Heart right ventricle (tissue), 16 donors: ENCODE measurements at places on chromosomes 5 and 9. TPM values are rescaled to one million over a fixed set of nuclear protein-coding genes. Genes with fewer than 3 reads are reported as not detected.

The SLC34A3 gene
- not detected for total RNA-seq

The ADRA1B gene
- total RNA-seq: 1.1 TPM

The TUSC1 gene
- total RNA-seq: 5.7 TPM

The ODF2 gene
- 13.8 TPM for total RNA-seq

The CDX1 gene
- total RNA-seq: not detected

The GABRB2 gene
- total RNA-seq: 0.22 TPM

The PCDHGC5 gene
- 2.7 TPM for total RNA-seq

The KIF24 gene
- total RNA-seq: 0.33 TPM

The TCF7 gene
- total RNA-seq: 3.3 TPM

The FAM221B gene
- total RNA-seq: not detected

The SUSD1 gene
- total RNA-seq: 3.2 TPM

The PCSK1 gene
- total RNA-seq: not detected

The C1QTNF3 gene
- 2.0 TPM for total RNA-seq

The QSOX2 gene
- total RNA-seq: 4.6 TPM

The FBXW5 gene
- 126 TPM for total RNA-seq

The ENTREP1 gene
- total RNA-seq: 25.1 TPM

The DCTN4 gene
- total RNA-seq: 51.9 TPM

The FGF1 gene
- total RNA-seq: 45.0 TPM

The ZBTB5 gene
- 6.1 TPM for total RNA-seq

The PHYKPL gene
- 30.5 TPM for total RNA-seq

The IL4 gene
- total RNA-seq: not detected

The TAF11L5 gene
- total RNA-seq: not detected

The SOHLH1 gene
- not detected for total RNA-seq

The C7 gene
- 43.9 TPM for total RNA-seq

The FGF10 gene
- 0.28 TPM for total RNA-seq

The PALM2AKAP2 gene
- total RNA-seq: 107 TPM

The NPR3 gene
- 11.7 TPM for total RNA-seq

The DAP gene
- 27.6 TPM for total RNA-seq

The AIF1L gene
- total RNA-seq: 22.0 TPM

The PCDHGA12 gene
- total RNA-seq: 6.1 TPM

The PFN3 gene
- not detected for total RNA-seq

The SEMA6A gene
- total RNA-seq: 8.5 TPM

The IFNA2 gene
- not detected for total RNA-seq

The TMC1 gene
- total RNA-seq: not detected

The EQTN gene
- total RNA-seq: not detected

The ADAMTS2 gene
- 2.3 TPM for total RNA-seq

The BTNL8 gene
- not detected for total RNA-seq

The HSPB3 gene
- total RNA-seq: 447 TPM

The RPL35 gene
- 615 TPM for total RNA-seq

The MARCOL gene
- not detected for total RNA-seq

The FOXI1 gene
- total RNA-seq: not detected

The RUSC2 gene
- 34.9 TPM for total RNA-seq

The SYK gene
- total RNA-seq: 6.7 TPM

The ZSWIM6 gene
- 6.0 TPM for total RNA-seq

The C5orf58 gene
- not detected for total RNA-seq

The NUP214 gene
- total RNA-seq: 23.7 TPM
